Articular chondrocyte of knee joint (primary cell): ENCODE measurements at places on chromosomes 3 and 15. TPM values are rescaled to one million over a fixed set of nuclear protein-coding genes. Genes with fewer than 3 reads are reported as not detected.

The RIOX2 gene
- 24.2 and 30.2 TPM in 2 replicates for total RNA-seq

The CCR9 gene
- not detected in 2 replicates for total RNA-seq

The OXTR gene
- 0.13 and 0.76 TPM in 2 replicates for total RNA-seq

The GOLGA6L4 gene
- 1.4 and 1.8 TPM in 2 replicates for total RNA-seq

The PARP6 gene
- 28.4 and 28.8 TPM in 2 replicates for total RNA-seq
